ENCODE measurements at places on chromosomes 1 and 21. TPM values are rescaled to one million over a fixed set of nuclear protein-coding genes. Genes with fewer than 3 reads are reported as not detected.

The MMEL1 gene
- polyA plus RNA-seq, result 2.3 TPM

The TMEM51 gene
- polyA plus RNA-seq, result not detected

The CFH gene
- polyA plus RNA-seq, result 0.19 TPM

The DMBX1 gene
- polyA plus RNA-seq, result not detected

The C1QC gene
- polyA plus RNA-seq, result not detected

The ZNF436 gene
- 5.4 TPM for polyA plus RNA-seq

The TMEM125 gene
- polyA plus RNA-seq, result 0.53 TPM

DNA sequence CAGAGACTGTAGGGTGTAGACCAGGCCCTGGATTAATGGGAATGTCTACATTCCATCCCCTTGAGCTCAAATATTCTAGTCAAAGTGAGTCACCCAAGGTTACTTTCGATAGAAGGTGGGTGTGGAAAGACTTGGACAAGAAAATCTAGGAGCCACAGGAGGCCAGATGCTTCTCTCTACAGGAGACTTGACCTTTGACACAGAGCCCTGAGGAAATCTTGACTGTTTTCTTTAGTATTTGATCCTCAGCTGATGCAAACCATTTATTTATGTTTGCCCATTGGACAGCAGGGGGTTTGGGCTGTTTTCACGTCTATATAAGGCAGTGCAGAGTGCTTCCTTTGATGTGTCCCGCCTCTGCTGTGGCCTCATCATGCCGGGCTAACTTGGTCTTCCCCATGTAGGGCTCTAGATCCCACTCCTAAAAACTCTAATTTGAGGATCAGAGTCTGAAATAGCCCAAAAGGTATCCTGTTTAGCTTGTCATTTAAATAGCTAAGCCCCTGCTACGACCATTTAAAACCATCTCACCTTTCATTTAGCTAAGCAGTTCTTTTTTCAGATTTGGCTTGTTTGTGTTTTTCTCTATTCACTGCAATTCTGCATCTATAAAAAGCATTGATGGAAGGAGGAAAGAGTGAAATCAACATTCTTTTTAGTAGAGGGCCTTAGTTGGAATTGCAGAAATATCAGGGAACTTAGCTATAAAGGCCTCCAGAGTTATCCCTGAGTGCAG is 15.5 kb upstream of the MAP3K7CL start:
- peaks cover 2% of the 10 kb centered on the region for H3K27me3 ChIP-seq
- no peak overlapping the region for H3K4me3 ChIP-seq
- H3K27ac ChIP-seq, result no peak overlapping the region

DNA sequence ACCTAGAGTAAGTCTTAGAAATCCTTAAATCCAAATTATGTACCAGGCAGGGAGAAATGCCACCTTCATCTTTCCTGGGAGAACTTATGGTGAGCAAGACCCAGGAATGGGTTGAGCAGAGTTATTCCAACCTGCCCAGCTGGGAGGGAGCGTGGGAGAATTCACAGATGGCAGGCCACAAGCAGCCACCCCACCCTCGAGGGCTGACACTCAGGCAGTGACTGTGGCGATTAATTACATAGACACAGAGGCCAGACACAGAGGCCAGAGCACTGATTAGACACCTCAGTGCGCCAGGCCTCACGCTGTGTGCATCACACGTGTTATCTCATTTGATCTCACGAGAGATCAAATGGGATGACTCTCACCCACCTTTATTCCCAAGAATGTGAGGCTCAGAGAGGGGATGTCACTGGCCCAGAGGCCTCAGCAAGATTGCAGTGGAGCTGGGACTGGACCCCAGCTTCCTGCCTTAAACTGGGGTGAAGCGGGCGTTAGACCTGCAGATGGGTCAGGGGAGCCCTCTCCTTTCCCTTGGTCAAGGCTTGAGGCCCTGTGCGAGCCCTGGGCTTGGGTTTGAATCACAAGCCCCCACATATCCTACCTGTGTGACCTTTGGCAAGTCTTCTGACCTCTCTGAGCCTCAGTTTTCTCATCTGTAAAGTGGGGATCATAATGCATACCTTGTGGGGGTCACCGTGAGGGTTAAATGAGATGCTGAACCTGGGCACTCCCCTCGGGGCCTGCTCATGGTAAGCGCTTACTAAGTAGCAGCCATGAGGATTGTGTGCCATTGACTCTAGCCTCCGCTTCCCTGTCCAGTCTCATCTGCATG is 28.8 kb upstream of the PADI4 start:
- no peak overlapping the region for H3K27ac ChIP-seq
- DNase-seq, result no peak
- no peaks in the 10 kb centered on the region for H3K4me1 ChIP-seq
- no peak overlapping the region for H3K4me3 ChIP-seq
- no peaks in the 10 kb centered on the region for H3K36me3 ChIP-seq

- DNase-seq, result no peak
- H3K4me1 ChIP-seq, result peaks cover 2% of the 10 kb centered on the region
- peaks cover 17% of the 10 kb centered on the region for H3K27me3 ChIP-seq
- H3K4me3 ChIP-seq, result no peak overlapping the region
- H3K27ac ChIP-seq, result no peak overlapping the region
- H3K36me3 ChIP-seq, result peaks cover 4% of the 10 kb centered on the region
Observed at GRCh38 chr1:34162852-34163766, 1.9 kb downstream of the CSMD2 start.

GRCh38 chr1:208475449-208475848 is 231.3 kb upstream of the PLXNA2 start:
- no peak overlapping the region for H3K4me3 ChIP-seq
- no peaks in the 10 kb centered on the region for H3K4me1 ChIP-seq
- no peaks in the 10 kb centered on the region for H3K36me3 ChIP-seq
- H3K27ac ChIP-seq, result no peak overlapping the region
- no peaks in the 10 kb centered on the region for H3K27me3 ChIP-seq
- DNase-seq, result no peak

GRCh38 chr1:33735624-33736023 is 128.3 kb upstream of the HMGB4 start:
- no peaks in the 10 kb centered on the region for H3K36me3 ChIP-seq
- peaks cover 5% of the 10 kb centered on the region for H3K27me3 ChIP-seq
- no peaks in the 10 kb centered on the region for H3K4me1 ChIP-seq
- no peak overlapping the region for H3K27ac ChIP-seq
- no peak overlapping the region for H3K4me3 ChIP-seq
- DNase-seq, result no peak

DNA sequence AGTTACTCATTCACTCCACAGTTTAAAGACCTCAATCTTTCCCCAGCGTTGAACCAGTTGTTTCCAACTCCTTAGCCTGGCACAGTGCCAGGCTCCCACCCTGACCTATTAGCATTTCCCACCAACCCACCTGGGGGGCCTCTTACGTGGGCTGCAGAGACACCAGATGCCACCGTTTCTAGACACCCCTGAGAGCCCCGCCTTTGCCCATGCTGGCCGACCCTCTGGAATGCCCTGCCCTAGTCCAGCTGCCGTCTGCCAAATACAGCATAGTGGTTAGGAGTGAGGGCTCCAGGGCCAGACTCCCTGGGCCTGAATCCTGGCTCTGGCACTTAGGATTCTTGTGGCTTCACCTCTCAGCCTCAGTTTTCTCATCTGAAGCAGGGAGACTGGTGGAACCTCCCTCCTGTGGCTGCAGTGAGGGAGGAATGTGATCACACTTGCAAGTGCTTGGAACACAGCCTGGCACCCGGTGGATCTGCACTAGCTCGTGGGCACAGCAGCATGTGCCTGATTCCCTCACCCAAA is 65.2 kb downstream of the TMCO4 start:
- H3K36me3 ChIP-seq, result peaks cover 57% of the 10 kb centered on the region
- H3K4me1 ChIP-seq, result no peaks in the 10 kb centered on the region
- DNase-seq, result no peak
- H3K4me3 ChIP-seq, result no peak overlapping the region
- peaks cover 1% of the 10 kb centered on the region for H3K27me3 ChIP-seq
- no peak overlapping the region for H3K27ac ChIP-seq

GRCh38 chr21:43893536-43894205 is 28.6 kb downstream of the AGPAT3 start:
- peak overlapping the region; percentile 33 for H3K27ac ChIP-seq
- H3K27me3 ChIP-seq, result no peaks in the 10 kb centered on the region
- no peak for DNase-seq
- H3K36me3 ChIP-seq, result peaks cover 4% of the 10 kb centered on the region

DNA sequence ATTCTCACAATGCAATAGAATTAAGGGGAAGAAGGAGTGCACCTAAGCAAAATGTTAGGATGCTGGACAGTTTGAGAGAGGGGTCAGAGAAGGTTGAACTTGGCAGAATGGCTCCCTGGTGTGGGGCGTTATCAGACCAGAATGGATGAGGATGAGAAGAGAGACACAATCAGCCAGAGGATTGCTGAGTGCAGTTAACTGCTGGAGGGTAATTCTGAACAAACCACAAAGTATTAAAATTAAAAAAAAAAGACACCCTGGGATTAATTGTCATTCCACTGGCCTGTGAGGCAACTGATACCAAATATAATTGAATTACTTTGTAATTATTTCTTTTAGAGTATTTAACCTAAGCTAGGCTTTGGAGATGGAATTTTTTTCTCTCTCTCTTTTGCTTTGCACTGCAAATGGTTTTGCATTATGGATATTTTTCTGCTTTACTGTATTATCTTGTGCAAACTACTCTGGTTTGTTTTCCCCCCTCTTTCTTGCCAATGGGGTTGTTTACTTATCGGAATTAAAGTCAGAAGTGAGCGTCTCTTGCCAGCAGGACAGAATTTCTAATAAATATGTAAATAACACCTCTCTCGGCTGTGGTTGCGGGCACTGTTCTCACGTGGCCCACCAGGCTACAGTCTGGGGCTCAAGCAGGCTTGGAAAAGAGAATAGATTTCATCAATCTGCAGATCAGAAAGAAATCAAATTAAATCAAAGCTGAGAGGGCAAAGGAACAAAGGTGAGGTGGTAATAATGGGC is 572.9 kb upstream of the CAMK1G start:
- no peaks in the 10 kb centered on the region for H3K27me3 ChIP-seq
- no peak overlapping the region for H3K4me3 ChIP-seq
- H3K4me1 ChIP-seq, result no peaks in the 10 kb centered on the region
- H3K27ac ChIP-seq, result no peak overlapping the region
- no peak for DNase-seq

DNA sequence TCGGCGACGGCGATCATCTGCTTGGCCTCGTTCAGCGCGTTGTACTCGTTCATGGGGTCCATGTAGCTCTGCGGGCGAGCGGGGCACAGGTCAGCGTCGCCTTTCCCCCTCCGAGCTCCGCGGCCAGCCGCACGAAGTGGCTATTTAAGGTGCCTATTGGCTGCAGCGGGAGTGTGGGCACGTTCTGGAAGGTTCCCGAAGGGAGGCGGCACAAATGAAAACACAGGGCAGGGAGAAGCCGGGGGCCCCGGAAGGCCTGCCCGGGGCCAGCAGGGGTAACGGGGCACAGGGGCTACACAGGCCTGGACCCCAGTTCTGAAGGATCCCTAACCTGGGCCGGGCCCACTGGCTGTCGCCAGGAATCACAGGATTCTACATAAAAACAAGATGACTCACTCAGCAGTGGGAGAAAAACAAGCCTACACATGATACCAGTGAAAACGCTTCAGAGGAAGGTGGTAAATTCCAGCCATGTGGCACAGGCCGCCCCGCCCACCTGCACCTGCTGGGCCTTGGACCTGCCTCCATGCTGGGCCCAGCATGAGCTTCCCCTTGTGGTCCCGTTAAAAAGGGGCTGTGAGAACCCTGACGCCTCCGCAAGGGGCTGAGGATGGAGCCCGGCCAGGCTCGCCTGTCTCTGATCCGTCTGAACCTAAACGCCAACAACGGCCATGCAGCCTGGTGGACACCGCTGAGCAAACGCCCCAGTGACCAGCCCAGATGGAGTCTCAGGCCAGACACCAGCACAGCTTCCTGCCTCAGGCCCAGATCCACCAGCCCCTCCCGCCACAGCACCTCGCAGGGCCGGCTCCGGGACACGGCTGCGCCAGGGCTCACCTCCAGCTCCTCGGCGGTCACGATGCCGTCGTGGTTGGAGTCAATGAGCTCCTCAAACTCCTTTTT is 3.9 kb upstream of the TNFRSF4 start:
- H3K27ac ChIP-seq, result peak overlapping the region; percentile 96
- peaks cover 3% of the 10 kb centered on the region for H3K36me3 ChIP-seq
- no peak for DNase-seq
- H3K4me3 ChIP-seq, result peak overlapping the region; percentile 53
- peaks cover 51% of the 10 kb centered on the region for H3K4me1 ChIP-seq
- peaks cover 20% of the 10 kb centered on the region for H3K27me3 ChIP-seq

DNA sequence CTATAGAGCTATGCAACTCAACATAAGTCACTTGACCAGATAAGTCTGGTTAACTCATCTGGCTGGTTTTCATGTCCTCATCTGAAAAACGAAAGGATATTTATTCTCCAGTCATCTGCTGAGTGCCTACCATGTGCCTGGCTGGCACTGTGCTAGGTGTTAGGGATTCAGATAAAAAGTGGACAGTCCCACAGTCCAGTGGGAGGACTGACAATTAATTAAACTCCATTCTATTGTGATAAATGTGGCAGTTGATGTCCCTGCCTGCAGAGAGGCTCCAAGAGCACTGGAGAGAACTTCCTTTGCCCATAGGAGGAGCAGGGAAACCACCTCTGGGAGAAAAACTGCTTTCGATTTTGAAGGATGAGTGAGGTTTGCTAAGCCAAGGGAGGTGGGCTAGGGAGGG is 5.4 kb downstream of the NUAK2 start:
- H3K4me3 ChIP-seq, result peak overlapping the region; percentile 43
- peaks cover 100% of the 10 kb centered on the region for H3K4me1 ChIP-seq
- H3K27me3 ChIP-seq, result no peaks in the 10 kb centered on the region
- peak overlapping the region; percentile 98 for H3K27ac ChIP-seq

DNA sequence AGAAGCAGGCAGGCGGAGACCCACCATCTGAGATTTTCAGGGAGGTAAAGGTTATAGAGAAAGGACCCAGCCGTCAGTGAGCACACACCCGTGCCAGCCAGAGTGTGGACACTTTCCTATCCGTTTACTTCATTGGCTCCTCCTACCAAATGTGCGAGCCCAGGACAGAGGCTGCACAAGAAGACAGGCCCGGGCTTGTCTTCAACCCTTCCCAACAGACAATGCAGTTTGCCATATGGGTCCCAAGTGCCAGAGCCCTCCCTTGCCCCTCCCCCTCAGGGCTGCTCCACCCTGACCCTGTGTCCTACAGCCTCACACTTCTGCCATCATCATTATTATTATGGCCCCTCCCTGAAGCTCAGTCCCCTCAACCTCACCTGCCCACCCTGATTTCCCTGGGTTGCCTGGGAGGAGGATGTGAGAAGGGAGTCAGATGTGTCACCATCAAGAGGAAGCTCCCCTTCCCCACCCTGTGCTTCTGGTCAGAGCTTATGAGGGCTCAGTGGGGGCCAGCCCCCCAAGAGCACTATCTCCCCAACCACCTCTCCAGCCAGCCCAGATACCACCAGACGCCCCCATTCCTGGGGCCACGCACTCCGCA is 9.4 kb downstream of the LAPTM5 start:
- H3K27ac ChIP-seq, result peak overlapping the region; percentile 100
- peak overlapping the region; percentile 88 for H3K4me3 ChIP-seq
- no peak for DNase-seq
- H3K4me1 ChIP-seq, result peaks cover 99% of the 10 kb centered on the region

- peaks cover 1% of the 10 kb centered on the region for H3K27me3 ChIP-seq
- no peak for DNase-seq
- H3K4me1 ChIP-seq, result no peaks in the 10 kb centered on the region
- no peak overlapping the region for H3K27ac ChIP-seq
- no peaks in the 10 kb centered on the region for H3K36me3 ChIP-seq
Observed at GRCh38 chr1:208910161-208910560, 666.0 kb upstream of the PLXNA2 start.

GRCh38 chr1:103250441-103250861 is 142.1 kb upstream of the COL11A1 start:
- H3K4me1 ChIP-seq, result no peaks in the 10 kb centered on the region
- DNase-seq, result no peak
- no peak overlapping the region for H3K27ac ChIP-seq

- H3K27ac ChIP-seq, result peak overlapping the region; percentile 97
- H3K4me1 ChIP-seq, result peaks cover 31% of the 10 kb centered on the region
- H3K4me3 ChIP-seq, result peak overlapping the region; percentile 97
- H3K36me3 ChIP-seq, result no peaks in the 10 kb centered on the region
Observed at GRCh38 chr1:93845538-93846205, 33.3 kb downstream of the DNTTIP2 start.

All from immature natural killer cell (primary cell).